ENCODE measurements at places on chromosomes 7 and 10.

DNA sequence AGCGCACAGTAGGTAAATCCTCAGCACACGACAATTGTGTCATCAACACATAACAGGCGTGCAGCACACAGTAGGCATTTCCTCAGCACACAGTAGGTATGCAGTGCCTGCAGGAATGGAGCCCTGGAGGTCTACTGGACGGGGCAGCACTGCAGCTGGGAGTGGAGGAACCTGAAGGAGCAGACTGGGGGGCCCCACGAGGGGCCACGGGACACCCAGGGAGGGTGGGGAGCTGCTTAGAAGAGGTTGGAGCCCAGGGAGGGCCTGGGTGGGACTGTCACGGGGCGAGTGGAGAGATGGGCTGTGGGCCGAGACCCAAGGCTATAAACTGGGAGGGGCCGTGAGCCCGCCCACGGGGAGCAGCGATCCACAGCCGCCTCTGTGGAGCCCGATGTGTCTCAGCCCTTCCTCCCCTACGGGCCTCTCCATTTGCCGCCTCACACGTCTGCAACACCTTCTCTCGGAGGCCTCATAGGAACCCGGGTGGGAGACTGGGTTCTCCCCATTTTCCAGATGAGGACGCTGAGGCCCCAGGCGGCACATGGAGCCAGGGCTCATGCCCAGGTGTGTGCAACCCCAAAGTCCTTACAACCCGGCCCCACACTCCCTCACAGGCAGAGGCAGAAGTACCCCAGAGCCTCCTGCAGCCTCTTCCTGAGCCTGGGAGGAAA lies 101.5 kb downstream of the MICALL2 start:
- no peak for DNase-seq

- DNase-seq, result no peak
Observed at GRCh38 chr7:128045766-128046165, 14.5 kb upstream of the LRRC4 start.

- no peak for DNase-seq
Observed at GRCh38 chr7:82760074-82760473, 316.5 kb upstream of the CACNA2D1 start.

GRCh38 chr10:31582365-31583052 lies 263.5 kb downstream of the ZEB1 start:
- no peak for DNase-seq

GRCh38 chr10:111093741-111094380 lies 17.0 kb downstream of the ADRA2A start:
- no peak for DNase-seq
